ENCODE measurements at places on chromosomes 5 and 9.

DNA sequence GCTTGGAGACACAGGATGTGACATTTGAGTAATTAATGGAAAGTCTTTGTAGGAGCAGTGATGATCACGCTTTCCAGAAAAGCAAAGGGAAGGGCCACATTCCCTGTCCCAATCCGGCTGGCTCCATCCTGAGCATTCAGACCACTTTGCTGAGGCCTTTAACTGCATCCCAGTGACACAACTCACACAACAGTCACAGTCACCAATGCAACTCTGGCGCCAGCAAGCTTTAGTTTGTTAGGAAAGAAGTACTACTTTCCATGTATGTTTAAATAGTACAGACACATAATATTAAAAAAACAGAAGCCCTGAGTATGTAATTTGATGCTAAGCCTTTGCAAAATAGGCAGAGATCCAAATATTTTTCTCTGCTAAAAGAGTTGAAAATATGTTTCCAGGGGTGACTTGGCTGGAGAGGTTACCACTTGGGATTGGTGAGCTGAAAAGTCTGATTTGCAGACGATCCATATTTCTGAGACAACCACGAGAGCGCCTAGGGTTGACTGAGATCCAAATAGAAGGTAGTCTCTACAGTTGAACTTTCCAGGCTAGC lies 31.7 kb upstream of the GAS1 start:
- no peak for DNase-seq

- DNase-seq, result peak; percentile 96
Measured at GRCh38 chr9:128218518-128219389, 15.6 kb downstream of the DNM1 start.

DNA sequence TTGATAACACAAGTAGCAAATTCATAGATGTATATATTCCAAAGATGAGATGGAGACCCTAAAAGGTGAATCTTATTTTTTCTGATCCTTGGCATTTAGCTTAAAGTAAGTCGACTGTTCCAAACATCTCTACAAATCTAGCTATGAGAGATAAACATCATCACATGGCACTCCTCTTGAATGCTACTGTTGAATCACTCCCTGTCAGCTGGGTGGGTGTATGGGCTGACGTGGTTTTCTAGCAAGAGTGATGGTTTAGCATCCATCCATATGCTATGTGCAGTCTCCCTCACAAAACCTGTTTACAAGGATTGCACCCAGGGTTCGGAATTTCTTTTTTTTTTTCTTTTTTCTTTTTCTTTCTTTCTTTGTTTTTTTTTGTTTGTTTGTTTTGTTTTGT lies 13.8 kb downstream of the ACO1 start:
- DNase-seq, result peak; percentile 34

GRCh38 chr5:42898760-42899159 lies 87.1 kb upstream of the SELENOP start:
- no peak for DNase-seq

- DNase-seq, result no peak
Measured at GRCh38 chr9:126146254-126147145, 180.1 kb upstream of the MVB12B start.

DNA sequence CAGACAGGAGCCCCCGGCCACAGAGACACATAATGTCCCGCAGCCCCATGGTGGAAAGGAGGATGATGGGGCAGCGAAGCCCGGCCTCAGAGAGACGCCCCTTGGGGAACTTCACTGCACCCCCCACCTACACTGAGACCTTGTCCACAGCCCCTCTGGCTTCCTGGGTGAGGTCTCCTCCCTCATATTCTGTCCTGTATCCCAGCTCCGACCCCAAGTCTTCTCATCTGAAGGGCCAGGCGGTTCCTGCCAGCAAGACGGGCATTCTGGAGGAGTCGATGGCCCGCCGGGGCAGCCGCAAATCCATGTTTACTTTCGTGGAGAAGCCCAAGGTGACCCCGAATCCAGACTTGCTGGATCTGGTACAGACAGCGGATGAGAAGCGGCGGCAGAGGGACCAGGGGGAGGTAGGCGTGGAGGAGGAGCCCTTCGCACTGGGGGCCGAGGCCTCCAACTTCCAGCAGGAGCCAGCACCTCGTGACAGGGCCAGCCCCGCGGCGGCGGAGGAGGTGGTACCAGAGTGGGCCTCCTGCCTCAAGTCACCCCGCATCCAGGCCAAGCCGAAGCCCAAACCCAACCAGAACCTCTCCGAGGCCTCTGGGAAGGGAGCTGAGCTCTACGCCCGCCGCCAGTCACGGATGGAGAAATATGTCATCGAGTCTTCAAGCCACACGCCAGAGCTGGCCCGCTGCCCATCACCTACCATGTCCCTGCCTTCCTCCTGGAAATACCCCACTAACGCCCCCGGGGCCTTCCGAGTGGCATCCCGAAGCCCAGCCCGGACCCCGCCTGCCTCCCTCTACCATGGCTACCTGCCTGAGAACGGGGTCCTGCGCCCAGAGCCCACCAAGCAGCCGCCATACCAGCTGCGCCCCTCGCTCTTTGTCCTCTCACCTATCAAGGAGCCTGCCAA lies 8.9 kb downstream of the SYNPO start:
- DNase-seq, result no peak

- no peak for DNase-seq
Measured at GRCh38 chr9:120778758-120779157, 14.5 kb downstream of the FBXW2 start.

- no peak for DNase-seq
Measured at GRCh38 chr5:37569466-37569865, 190.3 kb downstream of the WDR70 start.
